HFFc6 (cell line): ENCODE measurements at places on chromosomes 7 and 10. TPM values are rescaled to one million over a fixed set of nuclear protein-coding genes. Genes with fewer than 3 reads are reported as not detected.

AOC1 gene
- not detected in 3 replicates for total RNA-seq

- H3K27me3 ChIP-seq = peaks cover 12% of the 10 kb centered on the region
- H3K4me1 ChIP-seq = peaks cover 6% of the 10 kb centered on the region; the same call in 1 of the 2 replicates
Observed at GRCh38 chr10:3312403-3312940, 139.9 kb upstream of the PITRM1 start.

ASL gene
- 43.7 to 46.6 TPM (median 44.4 TPM) in 3 replicates for total RNA-seq

DNAJC30 gene
- 17.9 to 20.6 TPM (median 18.9 TPM) in 3 replicates for total RNA-seq
